ENCODE measurements at places on chromosomes 6 and 20.
A peak's percentile ranks its signal among the peaks of the same experiment; 100 is the strongest.

DNA sequence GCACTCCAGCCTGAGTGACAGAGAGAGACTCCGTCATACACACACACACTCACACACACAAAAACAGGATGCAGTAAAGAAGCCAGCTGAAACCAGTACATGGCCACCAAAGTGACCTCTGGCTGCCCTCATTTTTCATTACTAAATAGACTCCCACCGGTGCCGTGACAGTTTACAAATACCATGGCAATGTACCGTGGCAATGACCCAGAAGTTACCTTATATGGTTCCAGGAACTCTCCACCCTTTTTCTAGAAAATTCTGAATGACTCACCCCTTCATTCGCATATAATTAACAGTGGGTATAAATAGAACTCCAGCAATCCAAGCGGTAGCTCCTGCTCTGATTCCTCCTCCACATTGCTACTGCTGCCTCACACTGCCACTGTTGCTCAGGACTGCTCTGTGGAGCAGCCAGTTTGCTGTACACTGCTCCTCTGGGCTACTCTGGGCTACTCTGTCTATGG, 57.7 kb downstream of the SNX5 start:
- DNase-seq, result peak; percentile 59

DNA sequence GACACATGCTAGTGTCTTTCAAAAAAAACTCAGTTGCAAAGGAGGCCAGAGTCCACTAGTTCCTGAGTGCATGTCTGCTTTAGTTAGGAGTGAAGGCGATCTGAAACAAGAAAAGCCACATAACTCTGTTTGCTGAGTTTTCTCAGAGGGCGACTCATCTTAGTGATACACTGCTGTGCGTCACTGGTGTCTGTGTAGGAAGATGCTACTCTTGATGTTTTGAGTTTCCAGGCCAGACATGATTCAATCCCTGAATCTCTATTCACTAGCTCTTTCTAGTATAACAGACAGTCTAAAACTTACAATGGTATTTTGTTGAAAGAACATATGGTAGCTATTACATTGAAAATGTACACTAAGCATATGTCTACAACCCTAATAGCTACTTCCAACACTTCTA, 60.9 kb downstream of the GFRAL start:
- DNase-seq, result no peak

GRCh38 chr6:16723826-16724225, 37.4 kb downstream of the ATXN1 start:
- DNase-seq, result peak; percentile 81

- peak; percentile 92 for DNase-seq
Observed at GRCh38 chr20:33731693-33732165, at the start of gene ZNF341. Gene ZNF341 (plus strand): TSS chr20:33731996. CDS start chr20:33732022, 26 bp downstream.

- DNase-seq, result no peak
Observed at GRCh38 chr6:18491308-18492045, 104.3 kb downstream of the RNF144B start.

DNA sequence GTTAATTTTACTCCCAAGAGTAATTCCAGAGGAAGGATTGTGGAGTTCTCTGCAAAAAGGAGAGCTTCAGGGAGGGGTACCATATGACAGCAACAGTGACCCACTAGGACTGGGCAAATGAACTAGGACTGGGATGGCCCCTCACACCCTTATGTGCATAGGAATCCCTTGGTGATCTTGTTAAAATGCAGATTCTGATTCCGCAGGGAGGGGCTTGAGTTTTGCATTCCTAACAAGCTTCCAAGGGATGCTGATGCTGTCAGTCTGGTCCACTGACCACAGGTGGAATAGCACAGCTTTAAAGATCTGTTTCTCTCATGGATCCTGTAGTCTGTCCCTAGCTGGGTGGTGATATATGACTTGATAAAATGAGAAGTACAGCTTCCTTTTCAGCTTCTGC, 6.3 kb upstream of the FOXA2 start:
- no peak for DNase-seq

DNA sequence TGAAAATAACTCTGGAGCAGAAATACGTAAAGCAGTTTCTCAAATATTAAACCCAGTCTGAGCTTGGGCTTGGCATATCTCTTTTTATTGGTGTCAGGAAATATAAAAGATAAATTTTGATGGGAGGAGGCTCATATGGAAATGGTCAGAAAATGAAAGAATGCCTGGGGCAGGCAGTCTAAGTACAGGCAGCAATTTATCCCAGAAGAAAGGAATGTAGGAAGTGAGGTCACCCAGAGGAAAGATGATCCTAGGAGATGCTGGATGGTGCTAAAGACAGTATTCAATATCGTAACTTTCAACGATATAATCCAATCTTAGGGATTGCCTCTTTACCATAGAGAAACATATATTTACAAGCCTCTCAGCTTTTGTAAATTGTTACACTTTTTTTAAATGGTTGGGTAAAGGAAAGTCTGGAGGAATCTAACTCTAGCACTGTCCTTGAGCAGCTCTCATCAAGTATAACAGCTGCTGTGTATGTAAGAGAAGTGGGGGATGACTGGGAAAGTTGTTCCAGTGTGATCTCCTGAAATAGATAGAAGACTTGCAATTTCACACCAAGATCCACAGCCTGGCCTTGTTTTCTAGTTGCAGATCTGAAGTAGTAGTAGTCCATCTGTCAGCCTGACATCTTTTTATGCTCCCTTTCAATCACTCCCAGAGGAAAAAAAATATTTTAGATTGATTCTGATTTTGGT, 256.9 kb upstream of the SASH1 start:
- DNase-seq, result no peak

GRCh38 chr20:61538183-61538942, 286.3 kb downstream of the CDH4 start:
- no peak for DNase-seq

GRCh38 chr20:35917077-35917476, 37.2 kb downstream of the SCAND1 start:
- no peak for DNase-seq

DNA sequence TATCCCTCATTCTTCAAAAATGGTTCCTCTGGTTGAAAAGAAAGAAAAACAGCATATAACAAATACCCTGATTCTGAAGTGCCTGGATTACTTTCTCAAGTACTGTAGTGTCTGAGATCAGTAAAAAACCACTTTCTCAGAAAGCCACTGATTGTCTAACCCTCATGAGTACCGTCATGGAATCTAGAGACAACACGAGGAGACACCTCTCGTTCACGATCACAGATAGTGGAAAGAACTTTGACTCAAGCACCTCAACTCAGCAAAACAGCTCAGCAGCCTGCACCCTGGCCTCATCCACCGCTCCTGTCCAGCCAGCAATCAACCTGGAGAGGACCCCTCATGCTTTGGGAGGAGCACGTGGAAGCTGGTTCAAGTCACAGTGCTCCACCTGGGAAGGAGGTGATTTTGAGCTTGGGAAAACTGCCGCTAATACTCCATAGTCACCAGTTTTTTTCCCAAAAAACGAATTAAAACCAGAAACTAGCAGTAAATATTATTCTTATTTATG, 1.0 kb downstream of the SCML4 start:
- no peak for DNase-seq

DNA sequence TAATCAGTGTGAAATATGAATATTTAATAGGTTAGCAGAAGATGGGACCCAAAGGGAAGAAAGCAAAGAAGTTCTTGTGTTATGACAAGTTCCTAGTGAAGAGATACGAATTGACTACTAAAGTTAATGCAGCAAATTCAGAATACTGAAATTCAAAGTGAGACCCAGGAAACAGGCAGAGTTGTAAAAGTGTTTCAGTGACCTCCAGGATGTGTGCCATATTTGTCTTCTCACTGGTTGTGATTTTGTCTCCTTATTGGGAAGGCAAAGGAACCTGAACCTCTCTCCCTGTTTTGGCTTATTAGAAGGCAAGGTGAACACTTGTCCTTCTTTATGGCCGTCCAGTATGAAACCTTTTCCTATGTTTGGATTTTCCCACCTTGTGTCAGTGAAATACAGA, 51.8 kb upstream of the DTNBP1 start:
- no peak for DNase-seq

- peak; percentile 90 for DNase-seq
Observed at GRCh38 chr6:41027799-41028560, 11.0 kb downstream of the UNC5CL start.

DNA sequence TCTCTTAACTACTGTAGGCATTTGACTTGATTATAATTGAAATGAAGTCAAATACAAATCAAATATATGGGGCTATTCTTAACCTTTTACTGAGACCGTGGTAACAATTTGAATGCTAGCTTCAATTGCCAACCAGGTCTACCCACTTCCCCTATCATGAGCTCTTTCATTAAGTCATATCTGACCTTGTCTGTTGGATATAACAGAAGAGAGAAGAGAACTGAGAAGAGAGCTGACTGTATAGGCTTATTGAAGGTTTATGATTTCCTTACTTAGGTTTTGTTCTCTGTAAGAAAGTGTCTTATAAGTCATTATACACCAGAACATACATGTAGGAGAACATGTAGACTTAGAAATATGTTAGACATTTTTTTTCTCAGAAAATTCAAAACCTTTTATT, 549.4 kb downstream of the COL12A1 start:
- no peak for DNase-seq

DNA sequence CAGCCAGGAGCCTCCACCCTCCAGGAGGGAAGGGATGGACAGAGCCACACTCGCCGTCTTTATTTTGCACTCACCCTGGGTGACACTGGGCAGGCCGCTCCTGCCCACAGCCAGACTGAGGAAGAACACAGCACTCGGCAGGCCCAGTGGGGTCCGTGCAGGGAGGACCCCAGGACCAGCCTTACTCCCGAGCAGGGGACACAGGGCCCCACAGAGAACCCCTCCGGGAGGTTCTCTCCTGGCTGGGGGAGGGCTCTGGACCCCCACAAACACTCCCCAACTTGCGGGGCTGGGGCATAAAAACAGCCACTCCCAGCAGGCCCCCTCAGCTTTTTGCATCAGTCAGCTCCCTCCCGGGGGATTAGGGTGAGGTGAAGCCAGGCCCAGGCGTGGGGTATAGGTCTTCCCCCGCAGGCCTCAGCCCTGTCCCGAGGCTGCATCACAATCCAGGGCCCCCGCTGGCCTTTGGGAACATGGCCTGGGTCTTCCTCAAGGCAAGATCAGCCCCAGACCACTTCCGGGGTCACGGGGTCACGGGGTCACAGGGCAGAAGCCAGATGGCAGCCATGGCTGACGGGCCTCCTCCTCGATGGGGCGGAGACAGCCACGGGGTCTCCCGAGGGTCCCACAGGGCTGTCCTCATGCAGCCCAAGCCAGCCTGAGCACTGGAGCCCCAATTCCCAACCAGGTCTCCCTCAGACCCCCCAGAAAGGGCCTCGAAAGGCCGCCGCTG, 3.2 kb downstream of the TNFRSF6B start:
- no peak for DNase-seq

DNA sequence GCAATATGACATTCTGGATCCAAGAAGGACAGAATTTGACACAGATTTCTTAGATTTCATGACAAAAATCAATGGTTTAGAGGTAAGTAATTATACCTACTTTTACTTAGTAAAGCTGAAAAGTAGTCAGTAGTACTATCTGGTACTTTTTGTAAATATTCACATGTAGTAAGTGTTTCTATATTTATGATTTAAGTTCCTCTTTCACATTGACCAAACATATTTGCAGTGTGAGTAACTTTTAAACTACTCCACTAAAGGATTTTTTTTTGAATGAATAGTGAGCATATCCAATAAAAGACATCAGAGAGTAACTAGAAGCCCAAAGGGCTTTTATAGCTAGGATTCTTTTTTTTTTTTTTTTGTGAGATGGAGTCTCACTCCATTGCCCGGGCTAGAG, 60.8 kb downstream of the DNAH8 start:
- no peak for DNase-seq

- DNase-seq, result no peak
Observed at GRCh38 chr6:617456-618100, 39.3 kb downstream of the HUS1B start.

- no peak for DNase-seq
Observed at GRCh38 chr6:5729813-5730517, 276.8 kb downstream of the NRN1 start.

Data from suppressor macrophage treated with lipopolysaccharide for 1 hour (primary cell).